ELR (cell line): ENCODE measurements at places on chromosomes 5 and 9.

- peak; percentile 54 for DNase-seq
These were observed 532.4 kb downstream of the ANXA1 start for GRCh38 chr9:73683862-73684591.

DNA sequence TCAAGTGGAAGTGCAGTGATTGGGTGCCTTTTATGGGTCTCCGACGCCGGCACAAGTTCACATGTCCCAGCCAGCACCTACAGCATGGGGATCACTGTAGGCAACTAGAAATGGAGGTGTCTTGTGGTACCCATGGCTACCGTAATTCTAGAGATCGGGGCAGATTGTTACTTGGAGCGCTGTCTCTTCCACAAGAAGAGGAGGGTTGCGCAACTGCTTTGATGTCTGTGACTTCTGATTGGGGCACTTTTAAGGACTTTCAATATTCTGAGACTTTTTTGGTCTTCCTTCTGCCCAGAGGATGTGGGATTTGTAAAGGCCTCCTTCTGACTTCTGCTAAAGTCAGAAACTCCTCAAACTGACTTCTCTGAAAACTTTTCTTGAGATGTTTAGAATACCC is 41.9 kb downstream of the GLRX start:
- no peak for DNase-seq

DNA sequence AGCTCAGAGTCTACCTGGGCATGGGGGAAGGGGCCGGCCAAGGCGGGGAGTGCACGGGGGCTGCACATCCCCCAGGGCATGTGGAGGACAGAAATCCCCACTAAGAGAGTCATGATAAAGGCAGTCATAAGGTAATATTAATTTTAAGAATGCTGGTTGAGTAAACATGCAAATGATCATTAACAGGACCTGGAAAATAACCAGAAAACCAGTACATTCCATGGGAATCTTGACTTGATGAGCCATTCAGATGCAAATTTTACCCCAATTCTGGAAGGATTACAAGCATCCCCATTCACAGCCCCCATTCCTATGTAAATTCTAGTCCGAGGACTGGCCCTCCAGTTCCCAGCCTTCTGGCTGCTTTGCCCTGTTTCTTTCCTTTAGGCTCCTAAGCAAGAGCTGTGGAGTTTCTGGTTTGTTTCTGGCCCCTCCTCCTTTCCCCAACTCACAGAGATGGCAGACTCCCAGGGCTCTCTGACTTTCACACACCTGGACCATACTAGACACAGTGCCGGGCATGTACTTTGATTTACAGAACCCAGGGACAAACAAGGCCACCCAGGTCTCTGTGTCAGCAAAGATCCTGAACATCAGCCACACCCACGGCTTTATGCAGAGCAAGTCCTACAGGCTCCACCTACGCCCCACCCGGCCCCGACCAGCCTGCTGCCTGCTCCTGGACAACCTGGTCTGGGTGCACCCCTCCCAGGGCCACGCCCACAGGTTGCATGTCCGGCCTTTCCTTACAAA is 62.7 kb downstream of the SEMA4D start:
- no peak for DNase-seq

GRCh38 chr9:3224931-3225330 is 300.9 kb downstream of the RFX3 start:
- DNase-seq = no peak

GRCh38 chr5:56088967-56089829 is 94.4 kb upstream of the IL6ST start:
- peak; percentile 84 for DNase-seq

GRCh38 chr5:594226-594860 is 17.8 kb upstream of the CEP72 start:
- no peak for DNase-seq

DNA sequence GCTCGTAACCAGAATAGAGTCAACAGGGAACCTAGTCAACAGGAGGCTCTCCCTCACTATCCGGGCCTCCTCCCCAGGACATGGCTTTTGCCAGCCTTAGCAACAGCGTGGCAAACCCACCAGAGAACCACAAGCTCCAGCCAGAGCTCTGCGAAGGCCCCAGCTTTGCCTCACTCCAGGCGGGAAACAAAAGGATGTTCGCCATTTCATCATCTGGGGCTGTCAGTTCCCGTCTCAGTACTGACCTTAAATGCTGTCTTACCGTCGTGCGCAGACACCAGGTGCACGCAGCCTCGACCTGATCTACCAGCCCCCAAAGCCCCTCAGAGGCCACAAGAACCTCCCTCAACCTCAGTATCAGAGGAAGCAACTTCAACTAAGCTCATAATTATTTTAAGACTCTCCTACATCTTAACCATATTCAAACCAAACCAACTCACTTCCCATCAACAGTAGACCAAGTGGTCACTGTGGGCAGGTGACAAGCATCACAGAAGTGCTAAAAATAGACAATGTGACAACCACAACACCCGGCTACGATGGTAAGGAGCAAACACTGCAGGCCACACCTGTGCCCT is 71.4 kb downstream of the SEMA4D start:
- DNase-seq = no peak

DNA sequence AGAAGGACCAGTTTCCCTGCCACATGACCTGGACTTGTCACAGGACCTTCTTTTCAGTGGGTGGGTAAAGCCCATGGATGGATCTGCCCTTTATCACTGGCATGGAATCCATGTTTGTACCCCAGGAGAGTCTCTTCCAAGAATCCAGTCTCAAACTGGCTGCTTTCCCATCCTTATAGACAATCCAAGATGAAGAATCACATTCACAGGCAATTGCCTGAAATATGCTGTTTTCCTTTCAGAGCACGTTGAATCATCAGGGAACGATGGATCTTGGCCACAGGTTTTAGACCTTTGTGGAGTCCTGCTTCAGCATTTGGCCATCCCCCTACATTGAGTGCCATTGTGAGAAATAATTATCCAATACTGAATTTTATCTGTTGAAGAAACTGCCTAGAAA is 319.8 kb downstream of the ASTN2 start:
- no peak for DNase-seq
